Cerebellum (tissue), 4 donors: ENCODE measurements at places on chromosomes 1 and 21.

GRCh38 chr1:187630653-187631380 lies 802.1 kb downstream of the PLA2G4A start:
- no peak for DNase-seq

DNA sequence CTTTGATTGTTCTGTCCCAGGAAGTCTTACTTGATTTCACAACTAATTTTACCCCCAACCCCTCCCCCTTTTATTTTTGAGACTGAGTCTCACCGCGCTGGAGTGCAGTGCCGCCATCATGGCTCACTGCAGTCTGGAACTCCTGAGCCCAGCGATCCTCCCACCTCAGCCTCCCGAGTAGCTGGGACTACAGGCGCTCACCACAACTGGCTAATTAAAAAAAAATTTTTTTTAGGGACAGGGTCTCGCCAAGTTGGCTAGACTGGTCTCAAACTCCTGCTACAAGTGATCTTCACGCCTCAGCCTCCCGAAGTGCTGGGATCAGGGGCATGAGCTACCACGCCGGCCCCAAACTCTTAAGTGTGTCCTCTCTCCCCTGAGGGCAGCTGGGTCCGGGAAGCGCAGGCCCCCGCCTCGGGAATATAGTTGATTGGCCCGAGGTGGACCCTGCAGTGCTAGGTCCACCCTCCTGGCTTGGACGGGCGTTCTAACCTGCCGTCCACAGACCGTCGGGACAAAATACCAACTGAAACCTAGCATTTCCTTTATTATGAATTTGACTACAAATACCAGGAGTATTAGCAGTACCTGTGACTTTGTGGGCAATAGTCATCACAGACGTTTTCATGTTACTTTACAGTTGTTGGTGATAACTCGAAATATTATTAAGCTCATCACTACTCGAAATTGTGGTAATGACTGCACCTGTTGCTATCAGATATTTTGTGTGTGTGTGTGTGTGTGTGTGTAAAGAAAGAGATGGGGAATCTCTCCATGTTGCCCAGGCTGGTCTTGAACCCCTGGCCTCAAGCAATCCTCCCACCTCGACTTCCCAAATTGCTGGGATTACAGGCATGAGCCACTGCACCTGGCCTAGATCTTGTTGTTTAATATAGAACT lies 642 bp upstream of the PARP1 start:
- no peak for DNase-seq

DNA sequence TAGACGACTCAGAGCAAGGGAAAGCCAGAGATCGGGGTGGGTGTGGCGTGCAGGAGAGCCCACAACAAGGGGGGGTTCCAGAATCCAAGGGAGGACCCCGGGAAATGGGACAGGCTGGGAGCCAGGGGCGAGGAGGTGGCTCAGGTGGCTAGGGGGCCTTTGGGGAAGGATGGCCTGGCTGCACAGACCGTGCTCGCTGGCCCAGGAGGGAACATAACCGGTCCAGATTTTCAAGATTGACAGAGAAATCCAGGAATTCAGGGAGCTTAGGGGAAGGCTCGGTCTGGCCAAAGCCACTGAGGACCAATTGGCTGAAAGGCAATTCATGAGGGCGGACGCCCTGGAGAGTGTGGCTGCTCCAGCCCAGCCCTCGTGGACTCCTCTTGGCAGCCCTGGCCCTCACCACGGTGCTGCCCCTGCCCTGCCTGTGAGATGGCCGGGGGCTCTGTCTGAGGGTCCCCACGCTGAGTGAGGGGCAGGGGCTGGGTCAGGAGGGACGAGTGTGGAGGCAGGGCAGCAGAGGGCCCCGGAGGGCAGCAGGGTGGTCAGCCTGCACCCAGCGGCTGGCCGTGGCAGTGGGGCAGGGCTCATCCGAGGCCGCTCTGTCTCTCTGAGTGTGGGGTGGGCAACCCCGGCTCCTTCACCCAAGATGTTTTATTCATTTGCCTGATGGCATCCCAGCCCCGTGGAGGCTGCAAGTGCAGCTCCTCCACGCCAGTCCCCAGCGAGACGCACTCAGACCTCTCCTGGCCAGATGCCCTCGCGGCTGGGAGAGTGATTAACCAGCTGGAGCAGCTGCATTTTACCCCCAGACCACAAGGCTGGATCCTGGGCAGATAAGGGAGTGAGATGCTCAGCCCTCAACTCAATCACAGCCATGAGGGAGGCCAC lies 5.6 kb upstream of the LRRC3 start:
- no peak for DNase-seq

DNA sequence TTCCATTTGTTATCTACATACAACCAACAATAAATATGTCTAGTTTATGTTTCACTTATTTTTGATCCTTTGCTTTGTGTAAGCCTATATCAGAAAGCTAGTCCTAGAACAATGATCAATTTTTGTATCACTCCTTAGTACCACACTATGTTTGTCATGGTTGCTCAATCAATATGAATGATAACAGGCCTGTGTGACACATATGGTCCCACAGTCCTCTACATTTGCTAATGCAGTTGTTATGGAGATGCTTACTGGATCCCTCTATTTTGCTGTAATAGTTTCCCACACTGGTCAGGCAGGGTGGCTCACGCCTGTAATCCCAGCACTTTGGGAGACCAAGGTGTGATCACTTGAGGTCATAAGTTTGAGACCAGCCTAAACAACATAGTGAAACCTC lies 59.1 kb downstream of the ERO1B start:
- DNase-seq = no peak

- no peak for DNase-seq
These were observed 2.6 kb downstream of the USP24 start for GRCh38 chr1:55212349-55213150.

DNA sequence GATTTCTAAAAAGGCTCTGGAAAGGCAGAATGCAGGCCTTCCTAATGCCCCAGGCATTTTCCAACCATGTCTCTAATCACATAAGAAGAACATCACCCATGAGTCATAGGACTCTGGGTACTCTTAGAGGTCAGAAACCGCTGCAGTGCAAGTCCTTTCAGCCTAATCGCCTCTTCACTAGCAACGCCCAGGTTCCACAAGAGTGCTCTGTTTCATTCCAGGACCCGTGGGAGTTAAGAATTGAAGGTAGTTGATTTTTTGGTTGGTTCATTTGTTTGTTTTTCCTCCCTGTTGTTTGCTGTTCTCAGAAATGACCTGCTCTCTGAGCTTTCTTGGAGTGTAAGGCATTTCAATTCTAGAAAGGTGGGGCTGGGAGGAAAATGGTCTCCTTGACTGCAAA lies 123.2 kb downstream of the NR5A2 start:
- no peak for DNase-seq

- no peak for DNase-seq
These were observed 262.4 kb downstream of the PTPRC start for GRCh38 chr1:198901266-198901665.

GRCh38 chr1:224623310-224623714 lies 7.2 kb downstream of the CNIH3 start:
- DNase-seq = no peak

- DNase-seq = no peak
These were observed 26.2 kb upstream of the TADA1 start for GRCh38 chr1:166902279-166902678.

DNA sequence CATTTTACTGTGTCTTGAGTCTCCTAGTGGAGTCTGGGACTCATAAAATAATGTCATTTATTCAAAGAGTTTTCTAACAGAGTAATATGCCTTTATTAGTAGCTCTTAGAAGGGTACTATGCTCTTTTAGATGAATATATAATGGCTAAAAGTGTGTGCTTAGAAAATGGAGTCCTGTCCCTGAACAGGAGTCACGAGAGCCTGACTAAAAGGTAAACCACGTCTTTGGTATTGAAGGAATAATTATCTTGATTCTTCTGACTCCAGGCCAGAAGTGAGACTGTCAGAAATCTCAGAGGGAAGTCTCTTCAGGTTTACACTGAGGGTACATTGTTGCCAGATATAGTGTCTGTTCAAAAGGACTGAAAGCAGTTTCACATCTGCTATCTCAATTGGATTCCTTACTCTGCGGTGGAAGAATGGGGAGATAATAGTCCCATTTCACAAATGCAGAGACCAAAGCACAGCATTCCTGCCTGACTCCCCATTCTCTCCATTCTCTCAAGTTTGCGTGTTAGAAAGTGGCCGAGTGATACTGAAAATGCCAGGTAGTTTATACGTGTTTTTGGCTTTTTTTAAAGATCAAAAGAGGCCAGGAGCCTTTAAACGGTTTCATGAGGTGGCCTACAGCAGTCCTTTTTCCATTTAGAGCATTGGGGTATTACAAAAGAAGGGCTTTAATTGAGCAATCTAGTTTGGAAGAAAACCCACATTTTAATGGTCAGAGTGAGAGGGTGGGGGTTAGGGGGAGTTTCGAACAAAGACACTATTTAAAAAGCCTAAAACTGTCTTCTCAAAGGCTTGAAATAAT lies 176.6 kb downstream of the VPS13D start:
- DNase-seq = no peak

DNA sequence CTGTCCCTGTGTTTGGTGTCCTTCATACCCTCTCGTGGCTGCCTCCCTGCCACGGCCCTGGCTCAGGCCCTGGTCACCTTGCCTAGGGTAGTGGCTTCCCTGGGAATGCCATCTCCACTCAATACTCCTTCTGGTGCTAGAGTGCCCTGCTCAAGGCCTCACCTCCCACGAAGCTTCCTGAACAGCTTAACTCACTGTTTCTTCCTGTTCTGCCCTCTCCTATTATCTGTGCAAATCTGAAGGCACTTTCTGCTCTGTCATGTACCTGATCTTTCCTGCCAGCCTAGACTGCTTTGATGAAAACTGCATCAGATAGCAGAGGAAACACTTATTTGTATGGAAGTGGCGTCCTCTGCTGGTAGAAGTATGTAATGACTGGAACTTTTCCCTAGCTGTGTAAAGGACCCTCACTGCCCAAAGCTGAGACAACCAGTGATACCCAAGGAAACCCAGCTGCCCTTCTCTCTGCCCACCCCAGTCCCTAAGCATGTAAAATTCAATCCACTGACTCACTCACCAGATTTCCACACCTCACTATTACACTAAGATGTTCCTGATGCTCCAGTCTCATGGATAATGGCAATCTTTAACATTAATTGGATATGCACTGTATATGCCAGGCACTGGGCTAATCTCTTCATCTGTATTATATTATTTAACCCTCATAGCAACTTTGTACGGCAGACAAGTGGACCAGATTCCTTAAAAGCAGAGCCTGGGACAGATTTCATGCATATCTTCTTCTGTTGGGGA lies 36.2 kb upstream of the BTG2 start:
- DNase-seq = peak; percentile 87

GRCh38 chr1:211511030-211511700 lies 19.2 kb upstream of the RD3 start:
- DNase-seq = no peak

- DNase-seq = no peak
These were observed 175.4 kb downstream of the HIVEP3 start for GRCh38 chr1:41743366-41743765.

DNA sequence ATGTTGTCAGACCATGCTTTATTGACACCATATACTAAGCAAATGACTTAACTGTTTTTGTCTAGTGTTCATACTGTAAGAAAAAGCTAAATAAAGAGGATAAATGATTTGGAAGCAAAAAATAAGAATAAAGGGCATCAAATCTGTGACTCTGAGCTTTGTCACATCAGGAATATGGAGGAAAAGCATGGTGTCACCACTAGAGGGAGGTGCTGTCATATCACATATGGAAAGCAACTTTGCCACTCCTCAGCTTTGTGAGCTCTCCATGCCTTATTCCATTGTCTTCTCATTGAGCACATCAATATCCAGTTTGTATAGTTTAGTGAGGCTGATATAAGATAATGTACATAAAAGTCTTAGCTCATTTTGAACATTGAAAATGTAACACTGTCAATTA lies 20.8 kb upstream of the GBP1 start:
- no peak for DNase-seq

- DNase-seq = no peak
These were observed 11.0 kb upstream of the C1QA start for GRCh38 chr1:22625262-22625925.

DNA sequence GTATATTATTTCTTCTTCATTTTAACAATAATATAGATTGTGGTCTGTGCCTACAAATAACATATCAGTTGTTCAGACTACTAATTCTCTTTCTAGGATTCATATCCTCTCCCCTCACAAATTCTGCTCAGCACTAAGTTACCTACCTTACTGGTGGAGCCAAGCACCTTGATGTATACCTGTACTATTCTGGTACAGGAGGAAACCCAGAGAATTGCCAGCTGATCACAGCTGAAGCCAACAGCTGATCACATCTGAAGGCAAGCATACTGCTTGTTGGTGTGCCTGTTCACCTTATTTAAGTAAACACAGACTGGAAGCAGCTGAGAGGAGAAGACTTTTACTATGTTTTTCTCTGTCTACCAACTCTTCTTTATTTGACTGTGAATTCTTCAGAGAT lies 101.8 kb downstream of the PBX1 start:
- DNase-seq = no peak

DNA sequence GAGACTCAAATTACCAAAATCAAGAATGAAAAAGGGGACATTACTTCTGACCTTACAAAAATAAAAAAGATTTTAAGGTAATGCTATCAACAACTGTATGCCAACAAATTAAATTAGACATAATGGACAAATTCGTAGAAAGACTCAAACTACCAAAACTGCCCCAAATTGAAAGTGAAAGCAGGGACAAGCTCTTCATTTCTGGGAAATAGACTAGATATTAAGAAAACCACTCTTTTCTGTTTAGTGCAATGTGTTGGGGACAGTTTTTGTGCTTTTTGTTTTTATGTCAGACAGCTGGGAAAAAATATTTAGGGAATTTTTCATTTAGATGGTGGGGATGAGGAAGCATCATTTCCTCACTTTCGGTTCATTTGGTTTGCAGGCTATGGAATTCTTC lies 4.9 kb upstream of the GBP1 start:
- no peak for DNase-seq

DNA sequence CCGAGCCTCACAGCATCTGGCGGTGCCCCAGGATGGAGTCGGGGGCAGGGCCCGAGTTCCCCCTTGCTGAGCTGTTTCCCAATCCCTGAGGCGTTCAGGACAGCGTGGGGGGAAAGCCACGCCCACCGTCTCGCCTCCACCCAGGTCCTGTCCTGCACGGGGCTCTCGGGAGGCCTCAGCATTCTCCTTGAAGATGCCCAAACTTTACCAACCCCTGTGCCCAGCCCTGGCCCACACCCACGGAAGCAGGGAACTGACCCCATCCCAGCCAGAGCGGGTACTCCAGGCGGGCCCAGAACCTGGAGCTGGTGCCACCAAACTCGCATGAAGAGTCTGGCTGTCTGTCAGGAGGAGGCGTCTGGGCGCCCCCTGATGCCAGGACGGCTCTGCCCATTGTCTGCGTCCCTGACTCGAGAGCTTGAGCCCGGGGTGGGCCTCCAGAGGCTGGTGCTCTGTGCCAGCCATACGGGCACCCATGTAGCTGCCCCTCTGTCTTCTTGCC lies 35.3 kb upstream of the POFUT2 start:
- no peak for DNase-seq
